ENCODE measurements at places on chromosomes 2 and 18.

DNA sequence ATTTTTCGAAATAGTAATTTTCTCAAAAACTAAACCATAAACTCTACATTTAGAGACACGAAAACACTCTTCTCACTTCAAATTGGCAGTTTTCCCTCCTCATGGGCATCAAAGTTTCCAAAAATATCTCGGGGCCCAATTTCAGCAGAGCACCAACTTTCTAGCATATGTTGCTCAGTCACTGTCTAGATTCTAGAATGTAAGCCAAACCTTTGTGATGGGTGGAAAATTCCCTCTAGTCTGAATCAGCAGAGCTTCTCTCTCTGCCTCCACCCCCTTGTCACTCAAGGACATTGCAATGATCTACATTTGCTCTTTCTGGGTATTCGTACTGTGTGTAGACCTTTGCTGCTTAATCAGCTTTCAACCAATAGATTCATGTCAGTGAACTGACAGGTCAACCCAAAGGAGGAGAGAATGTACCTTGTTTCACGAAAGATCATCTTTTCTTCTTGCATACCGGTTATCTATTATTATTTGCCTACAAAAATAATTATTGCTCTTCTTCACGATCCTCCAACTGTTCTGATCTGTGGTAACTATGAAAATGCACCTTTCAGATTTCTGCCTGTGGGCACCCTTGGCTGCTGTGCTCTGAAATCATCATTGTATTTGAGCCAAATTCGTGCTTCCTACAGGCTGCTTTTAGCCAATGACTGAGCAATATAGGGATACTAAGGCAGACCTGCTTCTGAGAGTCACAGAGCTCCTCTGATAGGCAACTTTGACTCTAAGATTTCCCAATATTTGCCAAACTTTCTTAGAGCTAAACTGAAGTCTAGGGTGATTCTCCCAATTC is 38.7 kb upstream of the GLS start:
- peak; percentile 71 for DNase-seq

DNA sequence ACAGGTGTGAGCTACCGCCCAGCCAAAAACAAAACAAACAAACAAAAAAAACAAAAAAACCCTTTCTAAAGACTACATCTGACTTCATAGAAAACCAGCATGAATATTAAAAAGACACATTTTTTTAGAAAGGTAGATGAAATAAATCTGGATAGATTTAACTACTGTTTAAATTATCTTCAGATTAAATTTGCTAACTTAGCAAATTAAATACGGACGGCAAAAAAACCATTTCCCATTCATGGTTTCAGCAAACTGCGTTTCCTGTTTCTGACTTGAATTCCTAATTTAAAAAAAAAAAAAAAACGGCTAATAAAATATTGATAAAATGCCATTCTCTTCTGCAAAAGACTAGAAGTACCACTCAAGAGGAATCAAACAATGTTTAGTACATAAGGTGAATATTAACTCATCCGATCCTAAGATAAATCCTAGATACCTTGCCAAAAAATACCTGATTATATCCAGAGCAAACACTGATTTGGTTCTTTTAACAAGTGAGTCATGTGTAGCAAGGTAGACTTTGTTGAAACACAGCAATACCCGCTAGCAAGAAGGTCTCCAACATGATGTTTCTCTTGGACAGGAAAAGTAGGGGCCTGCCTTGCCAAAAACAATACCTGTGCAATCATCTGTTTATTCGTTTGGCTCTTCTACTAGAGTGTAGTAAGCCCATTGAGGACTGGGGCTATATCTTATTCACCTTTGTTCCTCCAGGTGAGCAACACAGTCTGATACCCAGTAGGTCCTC is 96.2 kb downstream of the BARD1 start:
- DNase-seq = no peak

DNA sequence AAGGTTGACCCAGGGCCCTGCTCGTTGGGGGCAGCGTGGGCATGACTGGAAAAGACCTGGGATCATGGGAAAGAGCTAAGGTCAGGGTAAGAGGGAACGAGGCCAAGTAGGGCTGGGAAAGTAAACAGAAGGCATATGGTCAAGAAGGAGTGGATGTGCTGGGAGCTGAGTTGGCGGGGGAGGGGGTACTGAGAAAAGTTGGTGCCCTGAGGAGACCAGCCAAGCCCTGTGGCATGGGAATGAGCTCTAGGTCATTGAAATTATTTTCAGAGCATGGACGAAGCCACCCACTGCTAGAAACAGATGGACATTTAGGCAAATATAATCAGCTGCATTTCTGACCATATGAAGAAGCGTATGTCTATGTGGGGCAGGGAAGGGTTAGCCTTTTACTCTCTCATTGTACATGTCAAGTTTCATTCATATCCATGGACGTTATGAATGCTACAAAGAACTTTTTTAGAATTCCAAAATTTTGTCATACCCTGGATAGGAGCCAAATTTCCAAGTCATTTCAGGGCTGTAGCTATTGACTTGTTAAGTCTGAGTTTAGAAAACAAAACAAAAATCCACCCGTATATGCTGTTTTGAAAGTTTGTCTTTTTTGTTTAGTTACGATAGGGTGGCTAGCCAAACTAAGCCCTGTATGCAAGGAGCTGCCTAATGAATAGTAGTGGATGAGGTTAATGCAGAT is 19.1 kb downstream of the MAPRE2 start:
- DNase-seq = no peak

GRCh38 chr2:49053156-49053555 is 101.2 kb downstream of the FSHR start:
- no peak for DNase-seq

GRCh38 chr2:110865188-110865587 is 132.8 kb downstream of the ACOXL start:
- DNase-seq = no peak

GRCh38 chr2:180208841-180209240 is 201.7 kb upstream of the CWC22 start:
- peak; percentile 49 for DNase-seq

DNA sequence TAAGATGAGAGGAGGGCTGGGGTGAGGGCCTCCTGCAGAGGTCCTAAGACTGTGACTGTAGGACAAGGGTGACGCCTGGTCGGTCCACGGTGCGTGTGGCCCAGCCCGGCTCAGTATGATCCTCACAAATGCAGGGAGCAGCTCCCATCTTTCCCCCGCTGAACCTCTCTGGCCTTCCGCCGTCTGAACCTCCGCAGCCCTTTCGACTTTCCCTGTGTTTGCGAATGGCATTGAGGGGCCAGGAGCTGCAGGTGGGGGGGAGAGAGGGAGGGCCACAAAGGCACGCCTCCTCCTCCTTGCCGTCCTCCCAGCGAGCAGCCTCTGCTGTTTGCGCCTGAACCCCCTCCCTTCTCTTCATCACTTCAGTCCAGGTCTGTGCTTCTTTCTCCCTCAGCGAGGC is 68.6 kb upstream of the PXDN start:
- no peak for DNase-seq

All from AG10803 (cell line).